ENCODE measurements at places on chromosomes 2 and 18.

DNA sequence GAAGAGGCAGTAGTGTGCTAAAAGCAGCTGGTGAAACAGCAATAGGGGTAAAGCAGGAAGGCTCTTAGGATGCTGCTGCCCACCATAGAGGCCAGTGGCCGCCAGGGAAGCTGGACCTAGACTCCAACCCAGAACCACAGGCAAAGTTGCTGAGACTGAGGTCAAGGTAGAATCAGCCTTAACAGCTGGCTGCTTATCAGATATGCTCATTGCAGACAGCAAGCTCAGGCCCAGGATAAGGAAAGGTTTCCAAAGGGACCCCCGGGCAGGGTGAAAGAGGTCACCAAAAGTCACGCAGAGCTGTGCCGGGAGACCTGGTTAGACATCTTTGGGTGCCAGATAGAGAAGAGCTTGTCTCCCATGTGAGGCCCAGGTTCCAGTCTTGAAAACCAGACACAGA, 42.9 kb upstream of the EPG5 start:
- no peak for DNase-seq

DNA sequence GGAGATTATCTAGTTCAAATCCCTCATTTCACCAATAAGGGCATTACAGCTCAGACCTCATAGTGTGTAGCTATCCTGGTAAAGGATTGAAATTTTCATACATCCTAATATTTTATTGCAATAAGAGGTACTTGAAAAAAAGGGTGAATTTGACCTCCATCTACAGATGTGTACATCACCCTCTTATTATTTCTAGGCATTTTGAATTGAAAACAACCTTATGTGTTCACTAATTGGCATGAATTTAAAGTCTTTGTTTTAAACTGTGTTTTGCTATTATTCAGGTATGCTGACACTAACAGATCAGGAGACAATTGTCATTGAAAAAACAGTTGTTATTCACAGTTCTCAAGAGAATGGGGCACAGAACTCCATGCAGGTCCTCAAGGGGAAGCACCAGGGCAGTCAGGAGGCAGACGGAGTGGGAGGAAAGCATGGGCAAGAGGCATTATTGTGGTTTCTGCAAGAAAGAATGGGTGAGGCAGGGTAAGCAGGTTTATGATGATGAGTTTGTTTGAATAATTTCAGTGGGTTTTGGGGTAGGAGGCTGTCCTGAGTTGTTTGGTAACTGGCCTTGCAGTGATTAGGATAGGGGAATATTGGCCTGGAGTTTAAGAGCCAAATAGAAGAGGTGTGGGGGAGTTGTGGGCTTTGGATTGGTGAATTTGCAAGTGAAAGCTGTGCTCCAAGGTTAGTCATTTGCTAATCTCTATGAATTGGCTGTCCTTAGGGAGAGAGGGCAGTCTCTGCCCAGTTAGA, 194.6 kb downstream of the GPD2 start:
- no peak for DNase-seq

DNA sequence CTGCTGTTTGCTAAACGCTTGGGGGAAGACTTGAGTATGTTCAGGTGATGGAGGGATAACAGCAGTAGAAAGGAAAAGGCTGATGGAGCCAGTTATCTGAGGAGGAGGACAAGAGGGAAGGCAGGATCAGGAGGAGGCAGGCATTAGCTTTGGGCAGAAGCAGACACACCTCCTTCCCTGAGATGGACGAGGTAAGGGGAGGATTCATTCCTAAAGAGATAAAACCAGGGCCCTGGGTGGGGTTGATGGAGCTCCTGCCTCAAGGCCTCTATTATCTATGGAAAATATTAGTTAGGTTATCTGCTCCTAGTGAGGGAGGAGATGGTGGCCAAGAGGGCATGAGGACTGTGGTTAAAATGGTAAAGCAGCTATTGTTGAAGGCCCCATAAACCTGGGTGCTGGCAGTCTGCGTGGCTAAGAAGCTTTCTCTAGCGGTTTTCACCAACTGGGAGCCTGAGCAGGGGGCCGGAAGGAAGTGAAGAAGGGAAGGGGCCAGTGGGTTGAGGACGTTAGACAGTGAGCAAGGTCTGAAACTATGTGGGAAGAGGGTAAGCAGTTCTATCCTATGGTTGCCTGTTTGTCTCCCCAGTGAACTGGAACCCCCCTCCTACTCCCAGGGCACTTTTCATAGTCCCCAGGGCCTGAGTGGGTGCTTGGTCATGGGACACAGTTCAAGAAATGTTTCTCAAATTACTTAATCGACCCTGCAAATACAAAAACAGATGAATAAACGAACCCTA, 56.6 kb upstream of the HK2 start:
- DNase-seq: no peak

DNA sequence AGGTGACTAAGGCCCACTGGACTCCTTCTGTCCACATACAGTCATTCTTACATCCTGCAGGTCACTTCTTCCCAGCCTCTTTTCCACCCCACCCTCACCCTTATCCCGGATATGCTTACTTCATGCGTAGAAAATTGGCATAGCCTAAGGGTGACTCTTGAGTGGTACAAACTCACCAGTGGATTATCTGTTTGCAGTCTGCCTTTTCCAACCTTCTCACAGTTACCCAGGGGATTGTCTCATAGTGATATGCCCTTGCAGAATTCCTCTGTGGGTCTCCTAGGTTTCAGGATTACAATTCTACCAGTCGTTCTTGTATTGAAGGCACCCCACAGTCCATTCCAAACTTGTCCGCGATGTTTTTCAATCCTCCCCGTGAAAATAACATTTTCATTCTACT, 752.9 kb upstream of the HS6ST1 start:
- DNase-seq: no peak

DNA sequence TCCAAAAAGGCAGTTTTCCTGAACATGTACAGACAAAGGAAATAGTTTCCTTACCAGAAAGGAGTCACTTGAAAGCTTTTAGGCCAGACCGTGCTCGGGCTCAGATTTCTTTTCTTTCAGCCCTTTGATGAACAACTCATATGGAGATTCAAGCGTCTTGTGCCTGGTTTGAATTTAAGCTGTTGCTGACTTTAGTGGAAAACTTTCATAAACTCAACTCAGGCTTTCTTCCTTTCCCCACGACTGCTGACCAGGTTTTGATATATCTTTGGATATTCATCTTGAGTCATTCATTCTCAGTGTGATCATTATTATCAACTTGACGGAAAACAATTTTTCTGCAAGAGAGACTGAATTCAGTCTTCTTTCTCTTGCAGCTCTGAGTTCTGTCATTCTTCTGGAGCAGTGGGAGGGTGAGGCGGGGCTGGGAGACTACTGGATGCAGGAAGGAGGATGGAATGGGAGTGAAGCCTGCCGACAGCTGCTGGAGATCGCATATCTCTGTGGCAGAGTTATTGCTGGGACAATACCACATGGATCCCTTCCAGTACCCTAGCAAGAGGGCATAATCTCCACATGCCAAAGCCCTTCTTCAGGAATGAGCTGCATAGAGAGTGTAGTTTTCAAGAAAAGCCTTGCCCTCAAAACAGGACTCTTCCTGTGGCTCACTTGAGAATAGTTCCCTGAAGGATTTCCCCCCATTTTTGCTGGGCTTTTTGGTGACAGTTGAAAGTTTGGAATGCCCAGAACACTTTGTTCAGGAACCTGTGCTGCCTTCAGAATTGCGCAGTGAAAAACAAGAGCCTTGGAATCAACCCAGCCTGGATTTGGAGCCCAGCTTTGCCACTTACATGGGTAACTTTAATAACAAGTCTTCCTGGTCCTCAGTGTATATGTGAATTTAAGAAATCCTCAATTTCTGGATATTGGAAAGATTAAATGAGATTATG, 364.4 kb downstream of the ZNF521 start:
- DNase-seq: no peak

- no peak for DNase-seq
Measured at GRCh38 chr2:69715964-69716363, 26.0 kb upstream of the ANXA4 start.

DNA sequence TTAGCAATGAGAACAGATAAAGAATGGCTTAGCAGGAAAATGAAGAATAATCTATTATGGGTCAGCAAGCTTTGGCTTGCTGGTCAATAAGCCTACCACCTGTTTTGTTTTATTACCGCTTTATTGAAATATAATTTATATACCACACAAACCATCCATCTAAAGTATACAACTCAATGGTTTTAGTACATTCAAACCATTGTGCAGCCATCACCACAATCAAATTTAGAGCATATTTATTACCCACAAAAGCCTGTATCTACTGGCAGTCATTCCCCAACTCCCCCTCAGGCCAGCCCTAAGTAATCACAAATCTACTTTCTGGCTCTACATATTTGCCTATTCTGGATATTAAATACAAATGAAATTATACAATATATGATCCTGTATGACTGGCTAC, 17.2 kb downstream of the PPP3R1 start:
- DNase-seq: no peak

- DNase-seq: no peak
Measured at GRCh38 chr18:240175-240574, 27.7 kb downstream of the THOC1 start.

GRCh38 chr2:23497063-23497462, 112.1 kb downstream of the KLHL29 start:
- no peak for DNase-seq

Data from right renal cortex interstitium (tissue), 3 donors.